ENCODE measurements at places on chromosomes 5 and 9. TPM values are rescaled to one million over a fixed set of nuclear protein-coding genes. Genes with fewer than 3 reads are reported as not detected.

DNA sequence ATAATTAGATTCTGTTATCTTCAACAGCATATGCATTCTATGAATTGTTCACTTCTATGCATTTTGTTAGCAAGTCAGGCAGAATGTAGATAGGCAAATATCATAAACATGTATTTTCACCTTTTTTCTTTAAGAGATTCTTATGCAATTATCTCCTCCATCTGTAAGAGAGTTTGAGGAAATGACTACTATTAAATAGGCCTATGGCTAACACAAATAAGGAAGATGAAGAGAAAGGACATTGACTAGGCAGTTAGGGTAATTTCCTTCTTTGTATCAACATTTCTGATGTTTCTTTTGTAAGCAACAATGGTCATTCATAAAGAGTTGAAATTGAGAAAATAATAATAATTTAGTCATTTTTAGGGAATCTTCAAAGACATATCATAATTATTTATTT lies 145.2 kb upstream of the CDH12 start:
- DNase-seq = no peak

SREK1 gene
- total RNA-seq = 87.6 TPM

PROB1 gene
- 0.17 TPM for total RNA-seq

- DNase-seq = no peak
Observed at GRCh38 chr5:9376363-9377117, 169.3 kb downstream of the SEMA5A start.

DNA sequence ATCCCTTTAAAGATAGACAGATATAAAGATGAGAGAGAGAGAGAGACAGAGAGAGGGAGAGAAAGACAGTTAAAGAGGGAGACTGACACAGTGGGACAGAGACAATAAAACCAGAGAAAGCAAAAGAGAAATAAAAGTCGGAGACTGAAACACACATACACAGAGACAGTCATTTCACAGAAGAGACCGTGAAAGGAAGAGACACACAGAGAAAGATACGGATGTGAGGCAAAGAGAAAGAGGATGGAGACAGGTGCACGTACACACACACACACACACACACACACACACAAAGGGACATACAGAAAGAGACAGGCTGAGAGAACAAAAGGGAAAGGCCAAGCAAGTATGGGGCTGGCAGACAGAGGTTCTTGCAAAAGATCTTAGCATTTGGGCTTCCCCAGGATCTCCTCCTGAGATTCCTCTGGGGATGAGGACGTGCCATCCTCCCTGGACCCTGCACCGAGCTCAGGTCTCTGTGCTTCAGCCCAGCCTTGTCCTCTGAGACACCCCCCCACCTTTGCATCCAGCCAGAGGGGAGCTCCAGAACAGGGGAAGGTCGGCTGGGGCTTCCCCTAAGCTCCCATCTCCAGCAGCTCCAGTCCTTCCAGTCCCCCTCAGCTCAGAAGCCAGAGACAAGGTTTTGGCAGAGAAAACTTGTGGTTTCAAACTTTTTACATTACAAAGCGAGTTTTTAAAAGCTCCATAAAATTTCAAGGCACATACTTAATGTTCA lies 318.4 kb upstream of the PANK3 start:
- no peak for DNase-seq

DNA sequence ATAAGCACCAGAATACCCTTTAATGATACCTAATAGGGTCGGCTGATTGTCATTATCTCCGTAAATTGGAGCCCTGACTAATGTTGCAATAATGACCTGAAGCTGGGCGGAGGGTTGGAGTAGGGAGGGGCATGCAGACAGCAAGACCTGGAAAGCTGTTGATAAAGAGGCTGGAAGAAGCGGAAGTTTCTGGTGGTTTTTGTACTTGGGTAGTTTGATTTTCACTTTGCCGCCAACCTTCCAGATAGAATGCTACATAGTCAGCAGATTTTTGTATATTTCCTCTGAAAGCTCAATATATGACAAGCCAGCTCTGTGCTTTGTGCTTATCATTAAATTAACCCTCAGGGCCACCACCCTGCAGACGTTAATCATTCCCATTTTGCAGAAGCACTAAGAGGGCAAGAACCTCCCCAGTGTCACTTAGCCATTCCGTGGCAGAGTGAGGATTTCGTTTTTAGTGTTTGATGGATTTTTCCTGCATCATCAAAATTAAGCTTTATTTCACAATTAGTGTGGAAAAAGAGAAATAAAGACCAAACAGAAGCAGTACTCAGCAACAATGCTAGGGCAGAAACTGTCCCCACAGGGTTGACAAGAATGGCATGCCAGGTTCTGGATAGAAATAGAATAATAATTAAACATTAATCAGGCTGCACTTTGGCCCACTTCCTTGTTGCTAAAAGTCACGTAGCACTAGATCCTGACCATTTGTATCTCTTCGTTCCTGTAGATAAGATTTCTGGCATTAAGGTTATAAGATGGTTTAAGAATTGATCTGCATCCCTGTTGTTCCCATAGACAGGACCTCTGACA lies 34.7 kb downstream of the DIRAS2 start:
- DNase-seq = no peak

DNA sequence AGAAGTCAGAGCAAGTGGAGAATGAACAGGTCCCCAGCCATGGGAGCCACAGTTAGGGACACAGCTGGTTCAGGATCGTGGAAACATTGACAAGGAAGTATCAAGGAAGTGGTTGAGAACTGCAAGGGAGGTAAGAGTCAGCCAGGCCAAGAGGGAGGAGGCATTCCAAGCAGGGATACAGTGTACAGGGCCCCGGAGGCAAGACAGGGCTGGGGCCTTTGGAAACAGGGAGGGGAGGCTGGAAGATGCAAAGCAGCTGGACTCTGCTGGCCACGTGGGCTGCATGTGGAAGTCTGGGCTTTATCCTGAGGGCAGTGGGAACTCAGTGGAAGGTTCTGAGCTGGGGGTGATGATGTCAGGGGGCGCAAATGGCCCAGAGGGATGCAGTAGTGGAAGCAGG lies 14.2 kb downstream of the CCDC180 start:
- no peak for DNase-seq

DNA sequence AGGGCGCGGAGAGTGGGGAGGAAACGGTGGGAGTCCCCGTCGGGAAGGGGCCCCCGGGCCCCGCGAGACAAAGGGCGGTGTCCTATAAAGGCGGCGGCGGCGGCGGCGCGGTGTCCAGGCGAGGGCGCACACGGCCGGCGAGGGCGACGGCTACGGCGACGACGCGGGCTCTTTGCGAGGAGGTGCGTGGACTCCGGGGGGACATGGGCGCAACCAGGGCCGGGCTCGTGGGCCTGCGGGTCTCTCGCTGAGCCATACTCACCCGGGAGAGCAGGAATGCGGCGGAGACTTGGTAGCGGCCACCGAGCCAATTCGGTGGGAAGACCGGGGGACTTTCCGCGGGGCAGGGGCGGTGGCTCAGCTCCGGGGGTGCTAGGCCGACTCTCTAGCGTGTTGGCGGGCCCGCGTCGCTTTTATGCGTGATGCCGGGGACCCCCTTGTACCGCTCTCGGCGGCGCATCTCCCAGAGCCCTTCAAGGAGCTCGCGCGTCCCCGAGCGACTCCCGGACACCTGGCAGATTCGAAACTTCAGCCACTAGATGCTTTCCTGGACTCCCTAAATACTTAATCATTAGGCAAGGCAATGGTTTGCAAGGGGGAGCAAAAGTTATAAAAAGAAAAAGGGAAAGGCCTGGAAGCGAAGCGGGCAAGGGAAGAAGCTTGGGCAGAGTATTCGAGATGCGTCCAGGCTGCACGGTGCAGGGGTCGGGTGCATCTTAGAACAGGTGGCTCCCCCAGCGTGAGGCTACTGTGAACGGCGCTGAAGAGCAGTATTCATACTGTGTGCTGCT lies 5.9 kb upstream of the TAL2 start:
- DNase-seq = no peak

- no peak for DNase-seq
Observed at GRCh38 chr5:139468421-139468931, 2.3 kb upstream of the SMIM33 start.

DNA sequence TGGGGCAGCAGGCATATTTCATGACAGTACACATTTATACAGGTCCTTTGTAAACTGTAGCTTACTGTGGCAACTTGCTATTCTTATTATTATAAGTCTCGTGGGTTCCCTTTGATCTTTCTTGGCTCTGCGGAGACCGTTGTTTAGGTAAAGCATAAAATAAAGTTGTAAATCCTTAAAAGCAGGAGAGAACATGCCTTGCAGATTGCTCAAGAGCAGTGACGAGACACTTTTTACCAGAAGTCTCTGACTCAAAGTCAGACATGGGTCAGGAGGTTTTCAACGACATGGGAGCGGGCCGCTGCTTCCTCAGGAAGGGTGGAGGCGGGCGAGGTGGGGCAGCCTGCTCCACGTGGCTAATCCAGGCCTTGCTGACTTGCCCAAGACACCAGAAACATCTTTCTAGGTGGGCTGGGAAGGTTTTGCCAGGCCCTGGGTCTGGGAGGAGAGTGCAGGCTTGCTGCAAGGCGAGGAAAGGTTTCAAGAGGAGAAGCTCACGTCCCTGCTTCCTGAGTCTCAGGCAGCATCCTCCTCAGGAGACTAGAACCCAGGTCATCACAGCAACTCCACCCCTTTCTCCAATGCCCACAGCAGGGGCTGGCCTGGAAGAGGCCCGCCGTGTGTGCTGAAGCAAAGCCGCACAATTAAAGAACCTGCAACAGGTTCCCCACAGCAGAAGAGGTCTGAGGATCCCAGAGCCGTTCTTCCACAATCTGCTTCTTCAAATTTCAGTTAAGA lies 6.5 kb downstream of the TBC1D2 start:
- DNase-seq = peak; percentile 72

GRCh38 chr5:17214893-17215292 lies 2.5 kb upstream of the BASP1 start:
- no peak for DNase-seq

- DNase-seq = no peak
Observed at GRCh38 chr9:130382636-130383349, 62.0 kb upstream of the ASS1 start.

GRCh38 chr5:157903117-157903450 lies 44.1 kb upstream of the CLINT1 start:
- DNase-seq = no peak

DNA sequence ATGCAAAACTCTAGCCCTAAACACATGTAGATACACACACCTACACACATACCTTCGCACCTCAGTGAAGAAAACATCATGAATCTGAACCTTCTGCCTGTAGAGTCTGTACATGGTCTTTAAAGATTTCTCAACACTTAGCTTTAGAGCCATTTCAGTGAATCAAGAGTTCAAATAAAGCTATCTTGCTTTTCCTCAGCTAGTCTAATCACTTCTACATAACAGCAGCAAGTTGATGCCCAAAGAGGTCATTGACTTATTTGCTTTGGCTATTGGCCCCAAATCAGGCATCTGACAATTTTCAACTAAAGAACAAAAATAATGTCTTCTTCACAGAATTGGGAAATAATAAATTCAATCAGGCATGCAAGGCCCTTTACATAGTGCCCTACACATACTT lies 127.9 kb upstream of the SGCD start:
- no peak for DNase-seq

ECM2 gene
- total RNA-seq = 0.17 TPM

Measured in HT1080 (cell line).